ENCODE measurements at places on chromosomes 7 and 10.
A peak's percentile ranks its signal among the peaks of the same experiment; 100 is the strongest.

GRCh38 chr10:19256331-19256730 lies 207.7 kb downstream of the MALRD1 start:
- DNase-seq = no peak

DNA sequence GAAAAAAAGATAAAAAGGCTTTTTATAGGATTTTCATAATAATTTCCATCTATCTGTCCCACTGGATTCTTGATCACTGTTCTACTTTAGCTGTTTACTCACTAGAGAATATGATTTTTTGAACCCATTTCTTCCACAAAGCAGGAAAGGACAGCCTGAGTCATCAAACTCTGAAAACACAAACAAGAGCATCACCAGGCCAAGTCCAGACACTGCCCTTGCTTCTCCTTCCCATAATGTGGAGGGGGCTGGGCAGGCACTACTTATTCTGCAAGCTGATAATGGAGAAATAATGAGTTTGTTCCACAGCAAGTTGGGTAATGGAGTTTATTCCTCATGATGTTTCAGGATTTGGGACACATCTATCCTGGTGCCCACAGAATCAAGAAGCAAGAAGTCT lies 13.0 kb upstream of the KCNIP2 start:
- peak; percentile 22 for DNase-seq

GRCh38 chr7:53428045-53428444 lies 392.6 kb downstream of the POM121L12 start:
- no peak for DNase-seq

- no peak for DNase-seq
These were observed 22.7 kb downstream of the OGDHL start for GRCh38 chr10:49739426-49739825.

DNA sequence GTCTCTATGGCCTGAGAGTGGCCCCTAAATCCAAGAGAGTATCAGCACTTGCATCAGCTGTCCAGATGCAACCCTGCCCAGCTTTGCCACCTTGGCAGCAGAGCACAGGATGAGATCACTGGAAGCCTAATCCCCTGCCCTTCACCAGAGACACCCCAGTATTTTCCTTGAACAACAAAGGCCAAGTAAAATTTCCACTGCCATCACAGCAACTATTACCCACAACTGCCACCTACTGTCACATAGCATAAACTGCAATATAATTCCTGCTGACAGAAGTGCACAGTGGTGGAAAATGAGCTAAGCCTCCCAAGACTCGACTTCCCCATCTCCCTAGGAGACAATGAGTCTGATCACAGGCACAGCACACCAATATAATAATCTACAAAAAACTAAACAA lies 462.8 kb upstream of the ZWINT start:
- peak; percentile 23 for DNase-seq

- DNase-seq = no peak
These were observed 64.1 kb downstream of the MGAM2 start for GRCh38 chr7:142175594-142175993.

- peak; percentile 93 for DNase-seq
These were observed 377.6 kb upstream of the MYO3A start for GRCh38 chr10:25556457-25556856.

GRCh38 chr10:81704596-81704995 lies 170.4 kb upstream of the NRG3 start:
- DNase-seq = no peak

DNA sequence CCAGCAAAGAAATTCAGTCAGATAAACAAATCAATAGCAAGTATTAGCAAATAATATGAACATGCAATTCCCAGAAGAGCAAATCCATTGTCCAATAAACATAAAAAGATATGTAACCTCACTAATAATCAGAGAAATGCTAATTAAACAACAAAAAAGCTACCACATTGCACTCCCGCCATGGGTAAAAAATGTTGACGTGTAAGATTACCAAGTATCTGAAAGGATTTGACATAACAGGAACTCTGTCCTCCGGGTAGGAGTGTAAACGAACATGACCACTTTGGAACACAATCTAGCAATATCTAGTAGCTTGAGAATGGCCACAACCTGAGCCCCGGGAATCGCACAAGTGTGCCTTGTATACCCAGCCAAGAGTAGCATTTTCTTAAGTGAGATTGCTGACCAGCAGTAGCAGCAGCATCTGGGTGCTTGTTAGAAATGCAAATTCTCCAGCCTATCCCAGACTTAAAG lies 31.6 kb downstream of the DYDC1 start:
- DNase-seq = no peak

- DNase-seq = no peak
These were observed 117.9 kb downstream of the SLIT1 start for GRCh38 chr10:97067716-97068391.

- DNase-seq = no peak
These were observed 76.4 kb upstream of the ZMIZ1 start for GRCh38 chr10:78992333-78992732.

DNA sequence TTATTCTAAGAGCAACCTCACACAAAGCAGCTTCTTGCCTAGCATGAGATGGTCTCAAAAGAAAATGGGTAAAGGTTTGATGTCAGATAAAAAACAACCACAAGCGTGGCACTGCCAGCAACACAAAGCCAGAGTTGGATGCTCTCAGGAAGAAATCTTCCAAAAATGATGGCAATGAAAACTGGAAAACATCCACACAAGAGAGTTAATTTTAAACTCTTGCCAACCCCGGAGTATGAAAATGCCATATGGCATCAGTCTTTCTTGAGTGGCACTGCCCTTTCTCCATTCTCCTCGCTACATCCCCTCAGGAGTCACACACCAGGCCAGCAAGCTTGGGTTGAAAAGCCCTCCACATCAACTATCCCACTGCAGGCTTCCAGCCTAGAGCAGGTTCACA lies 41.0 kb downstream of the CADPS2 start:
- no peak for DNase-seq

- no peak for DNase-seq
These were observed 22.9 kb downstream of the WNT16 start for GRCh38 chr7:121351682-121352081.

DNA sequence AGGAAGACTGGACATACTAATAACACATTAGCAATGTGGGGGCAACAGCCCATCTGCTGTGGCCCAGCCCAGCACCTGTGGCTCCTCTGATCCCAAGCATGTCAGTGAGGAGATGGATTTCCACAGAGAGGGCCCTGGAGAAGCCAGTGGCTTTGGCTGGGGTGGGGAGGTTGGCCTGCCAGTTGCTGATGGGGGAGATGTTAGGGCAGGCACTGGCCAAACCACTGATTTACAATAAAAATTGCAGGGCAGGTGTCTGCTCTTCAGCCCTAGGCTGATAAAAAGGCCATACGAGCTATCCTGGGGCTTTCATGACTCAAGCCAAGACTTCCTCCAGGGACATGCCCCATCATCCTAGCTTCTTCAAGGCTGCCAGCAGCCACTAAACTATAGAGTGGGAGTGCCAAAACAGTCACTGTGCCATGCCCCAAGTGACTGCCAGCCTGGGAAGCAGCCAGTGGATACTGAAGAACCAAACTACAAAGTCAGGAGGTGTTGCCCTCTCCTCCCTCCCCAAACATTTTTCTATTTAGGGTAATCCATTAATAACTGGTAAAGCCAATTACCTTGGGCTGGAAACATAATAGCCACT lies 37.8 kb downstream of the DPCD start:
- DNase-seq = no peak

- no peak for DNase-seq
These were observed 44.5 kb downstream of the GBF1 start for GRCh38 chr10:102289840-102290239.

- DNase-seq = no peak
These were observed 39.7 kb downstream of the CARD11 start for GRCh38 chr7:3003936-3004335.

- no peak for DNase-seq
These were observed 99.3 kb downstream of the SEC23IP start for GRCh38 chr10:119991816-119992215.

DNA sequence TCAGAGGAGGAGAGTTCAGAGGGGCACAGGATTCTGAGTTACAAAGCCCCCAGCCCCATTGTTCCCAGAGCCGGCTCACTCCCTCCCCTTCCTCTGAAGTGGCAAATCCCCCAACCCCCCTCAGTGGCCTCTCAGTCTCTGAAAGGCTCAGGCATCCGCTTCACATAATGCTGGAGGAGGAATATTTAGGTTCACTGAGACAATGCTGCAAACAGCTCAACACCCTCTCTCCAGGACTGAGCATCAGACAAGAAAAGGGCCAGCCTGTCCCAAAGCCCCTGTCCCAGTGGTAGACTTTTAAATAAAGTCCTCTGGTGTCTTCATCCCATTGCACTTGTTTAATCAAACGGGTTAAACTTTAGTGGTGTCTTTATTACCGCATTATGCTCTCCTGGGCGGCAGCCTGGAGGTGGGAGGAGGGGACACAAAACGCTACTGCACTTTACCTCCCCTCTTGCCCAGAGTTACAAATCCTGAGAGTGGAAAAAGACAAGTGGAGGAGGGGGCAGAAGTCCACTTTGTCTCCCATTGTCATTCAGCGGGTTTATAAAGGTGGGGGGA lies 257.9 kb downstream of the FGFR2 start:
- DNase-seq = no peak

DNA sequence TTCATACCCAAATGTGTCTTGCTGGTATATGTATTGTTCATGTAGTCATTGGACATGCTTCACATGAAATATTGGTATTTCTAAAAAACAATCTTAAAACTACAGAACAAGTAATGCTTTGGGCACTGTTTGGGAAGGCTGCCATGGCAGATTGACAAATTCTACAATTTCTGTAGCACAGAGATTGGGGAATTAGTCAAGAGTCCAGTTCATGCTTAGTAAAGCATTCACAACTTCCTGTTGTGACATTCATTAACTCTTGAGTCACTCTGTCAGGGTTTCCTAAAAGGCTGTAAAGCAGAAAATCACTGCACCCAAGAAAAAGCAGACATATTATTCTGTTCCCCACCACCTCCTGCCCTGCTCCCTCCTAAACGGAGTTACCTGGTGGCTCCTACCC lies 398.9 kb downstream of the PHTF2 start:
- DNase-seq = peak; percentile 22

DNA sequence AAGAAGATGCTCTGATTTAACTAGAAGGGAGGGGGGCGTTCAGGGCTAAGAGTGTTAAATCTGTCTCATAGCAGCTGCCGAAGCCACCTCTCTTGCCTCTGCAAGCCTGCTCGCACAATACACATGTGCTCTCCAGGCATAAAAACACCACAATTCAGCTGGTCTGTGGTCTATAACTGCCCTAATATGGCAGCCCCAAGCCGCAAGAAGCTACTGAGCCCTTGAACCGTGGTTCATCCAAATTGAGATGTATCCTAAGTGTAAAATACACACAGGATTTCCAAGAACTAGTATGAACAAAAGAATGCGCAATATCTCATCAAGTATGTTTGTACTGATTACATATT lies 70.8 kb upstream of the FGFR2 start:
- no peak for DNase-seq

DNA sequence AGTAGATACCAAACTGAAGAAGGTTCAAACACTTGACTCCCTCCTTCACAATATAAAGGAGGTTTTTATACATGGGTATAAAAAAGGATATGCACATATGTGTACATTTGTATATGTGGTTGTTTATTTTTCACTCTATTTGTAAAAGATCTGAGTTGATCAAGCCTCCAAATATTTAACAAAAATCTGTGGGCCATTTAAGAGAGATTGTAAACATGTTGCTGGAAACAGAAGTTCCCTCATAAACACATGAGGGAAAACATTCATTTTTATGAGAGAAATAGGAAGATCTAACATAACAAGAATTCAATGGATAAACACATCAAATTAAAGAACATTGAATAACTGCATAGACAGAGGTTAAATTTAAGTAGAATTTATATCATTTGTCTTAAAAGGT lies 81.7 kb downstream of the COL28A1 start:
- no peak for DNase-seq

GRCh38 chr7:158276414-158277218 lies 311.0 kb downstream of the PTPRN2 start:
- DNase-seq = no peak

GRCh38 chr10:48470893-48471805 lies 133.7 kb downstream of the ARHGAP22 start:
- DNase-seq = peak; percentile 28

DNA sequence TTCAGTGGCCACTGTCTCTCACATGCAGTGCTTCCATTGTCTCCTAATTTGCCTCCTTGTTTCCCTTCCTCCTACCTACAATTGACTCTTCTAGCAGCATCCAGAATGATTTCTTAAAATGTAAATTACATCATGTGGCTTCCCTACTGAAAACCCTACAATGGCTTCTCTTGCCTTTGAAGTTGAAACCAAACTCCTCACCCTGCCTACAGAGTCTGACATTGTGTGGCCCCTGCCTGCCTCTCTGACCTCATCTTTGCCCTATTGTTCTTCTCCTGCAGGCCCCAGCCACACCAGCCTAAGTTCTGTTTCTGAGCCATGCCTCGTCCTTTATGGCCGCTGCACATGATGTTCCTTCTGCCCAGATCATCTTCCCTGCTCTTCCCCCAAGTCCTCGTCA lies 35.8 kb upstream of the CDK1 start:
- DNase-seq = no peak

DNA sequence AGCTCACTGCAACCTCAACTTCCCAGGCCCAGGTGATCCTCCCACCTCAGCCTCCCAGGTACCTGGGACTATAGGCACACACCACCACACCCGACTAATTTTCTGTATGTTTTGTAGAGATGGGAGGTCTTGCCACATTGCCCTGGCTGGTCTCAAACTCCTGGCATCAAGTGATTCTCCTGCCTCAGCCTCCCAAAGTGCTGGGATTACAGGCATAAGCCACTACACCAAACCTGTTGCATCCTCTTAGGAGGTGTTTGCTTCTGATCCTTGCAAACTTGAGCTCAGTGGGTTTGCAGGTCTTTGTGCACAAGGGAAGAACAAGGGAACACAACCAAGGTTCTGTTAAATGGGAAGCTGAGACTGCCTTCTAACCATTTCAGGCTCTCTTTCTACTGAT lies 184.6 kb downstream of the ARHGAP12 start:
- no peak for DNase-seq

DNA sequence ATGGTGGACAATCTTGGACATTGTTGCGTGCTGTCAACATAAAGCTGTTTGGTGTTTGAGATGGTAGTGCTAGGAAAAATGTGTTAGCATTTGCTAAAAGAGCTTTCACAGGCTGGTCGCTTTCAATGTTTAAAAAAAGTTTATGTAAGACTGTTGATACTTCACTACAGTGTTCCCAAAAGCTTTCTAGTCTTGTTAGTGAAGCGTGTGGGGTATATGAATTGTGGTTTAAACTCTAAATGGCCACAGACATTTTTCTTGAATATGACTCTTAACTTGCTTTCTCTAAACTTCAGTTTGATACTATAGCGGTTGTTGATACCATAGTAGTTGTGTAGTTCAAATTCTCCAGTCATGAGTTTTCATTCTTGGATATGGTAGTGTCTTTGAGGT lies 44.9 kb downstream of the MCU start:
- no peak for DNase-seq

GRCh38 chr10:50440489-50440888 lies 183.3 kb downstream of the SGMS1 start:
- no peak for DNase-seq

DNA sequence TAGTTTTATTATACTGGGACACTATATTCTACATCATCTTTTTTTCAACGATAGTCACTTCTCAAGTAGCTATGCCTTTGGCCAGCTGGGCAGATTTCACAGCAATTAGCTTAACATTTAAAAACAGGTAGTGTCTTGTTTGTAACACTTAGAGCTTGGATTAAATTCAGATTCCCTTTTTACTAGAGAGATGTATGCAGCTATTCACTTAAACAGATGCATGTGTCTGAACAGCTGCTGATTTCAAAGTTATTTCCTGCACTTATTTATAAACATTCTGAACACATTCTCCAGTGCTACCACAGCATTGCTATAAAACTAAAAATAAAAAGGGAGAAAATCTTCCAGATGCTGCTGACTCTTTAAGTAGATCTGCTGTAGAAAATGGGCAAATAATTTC lies 637.2 kb downstream of the POM121L12 start:
- DNase-seq = no peak

GRCh38 chr7:53218730-53219504 lies 183.5 kb downstream of the POM121L12 start:
- DNase-seq = no peak
